Activated effector memory CD4-positive, alpha-beta T cell treated with Interleukin-2 at 50 U/mL for 16 hours (primary cell): ENCODE measurements at places on chromosomes 7 and 10.

DNA sequence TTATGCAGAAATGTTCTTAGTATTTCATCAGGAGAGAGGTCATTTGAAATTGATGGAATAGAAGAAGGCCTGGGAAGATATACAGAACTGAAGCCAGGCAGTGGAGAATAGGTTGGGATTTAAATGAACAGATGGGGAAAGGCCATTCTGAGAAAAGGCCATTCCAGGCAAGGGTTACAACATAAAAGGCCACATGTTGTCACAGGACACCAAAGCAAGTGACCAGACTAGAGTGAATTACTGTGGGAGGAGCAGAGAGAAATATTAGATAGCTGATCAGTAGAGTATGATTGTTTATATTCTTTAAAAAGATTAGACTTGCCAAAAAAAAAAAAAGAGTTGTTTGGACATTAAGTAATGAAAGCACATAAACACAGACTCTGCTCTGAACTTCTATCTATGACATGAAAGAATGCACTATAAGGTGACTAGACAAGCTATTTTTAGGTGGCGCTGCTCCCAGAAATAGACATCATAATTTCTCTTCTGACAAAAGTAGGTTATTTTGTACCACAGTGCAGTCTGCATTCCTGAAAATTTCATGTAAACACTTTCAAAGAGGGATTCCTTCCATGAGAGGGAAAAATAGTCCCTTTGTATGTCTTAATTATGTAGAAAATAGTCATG is 55.2 kb upstream of the DKK1 start:
- DNase-seq = no peak

GRCh38 chr7:36372156-36372555 is 17.5 kb upstream of the ANLN start:
- DNase-seq = no peak

DNA sequence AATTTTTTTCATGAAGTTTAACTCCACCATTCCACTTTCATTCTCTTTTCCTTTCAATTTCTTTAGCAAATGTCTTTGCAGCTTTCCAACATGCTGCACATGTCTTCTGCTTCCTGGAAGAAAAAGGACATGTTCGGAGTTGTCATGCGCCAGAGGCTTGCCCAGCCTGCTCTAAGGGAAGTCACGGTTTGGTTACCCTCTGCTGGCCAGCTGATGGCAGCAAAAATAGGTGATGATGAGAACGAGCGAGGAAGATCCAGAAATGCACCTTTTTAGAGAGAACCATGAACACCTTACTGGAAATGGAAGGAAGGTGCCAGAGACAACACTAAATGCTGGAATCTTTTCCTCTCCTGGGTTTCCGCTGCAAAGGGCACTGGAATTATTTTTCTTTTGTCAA is 4.9 kb upstream of the ZSCAN21 start:
- no peak for DNase-seq

DNA sequence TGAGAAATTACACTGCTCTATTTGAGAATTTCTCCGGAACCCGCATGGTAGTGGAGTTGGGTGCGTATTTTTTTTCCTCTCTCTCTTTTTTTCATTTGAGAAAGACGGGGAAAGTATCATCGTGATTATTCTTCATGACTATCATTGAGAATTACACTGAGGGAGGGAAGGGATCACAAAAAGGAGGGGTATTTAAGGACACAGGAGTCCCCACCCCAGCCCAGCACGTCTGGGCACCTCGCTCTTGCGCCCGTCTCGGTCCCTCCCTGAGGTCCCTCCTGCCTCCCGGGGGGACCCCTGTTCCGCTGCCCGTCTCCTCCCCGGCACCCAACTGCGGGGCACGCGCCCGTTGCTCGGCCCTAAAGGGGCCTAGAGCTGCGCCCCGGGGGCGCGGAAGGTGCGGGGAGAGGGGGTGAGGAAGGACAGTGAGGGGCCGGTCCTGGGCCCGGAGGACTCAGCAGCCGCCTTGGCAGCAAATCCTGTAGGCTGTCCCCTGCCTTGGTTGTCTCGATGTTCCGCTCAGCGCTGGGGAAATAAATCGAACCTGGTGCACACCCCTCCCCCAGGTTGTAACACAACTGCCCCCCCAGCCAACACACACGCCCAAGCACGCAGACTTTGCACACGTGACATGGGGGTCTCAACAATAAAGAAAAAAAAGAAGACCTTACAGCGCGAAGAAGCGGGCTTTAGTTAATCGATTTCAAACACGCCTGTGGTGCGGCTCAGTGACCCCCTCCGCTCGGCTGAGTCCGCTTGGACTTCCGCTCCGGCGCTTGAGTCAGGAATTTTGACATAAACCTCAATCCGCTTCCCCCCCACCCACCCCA is 18.6 kb upstream of the GATA3 start:
- DNase-seq = no peak
